ENCODE measurements at places on chromosomes 4 and X. TPM values are rescaled to one million over a fixed set of nuclear protein-coding genes. Genes with fewer than 3 reads are reported as not detected.
A peak's percentile ranks its signal among the peaks of the same experiment; 100 is the strongest.

- DNase-seq = no peak
Measured at GRCh38 chr4:108336076-108336475, 167.3 kb upstream of the LEF1 start.

DNA sequence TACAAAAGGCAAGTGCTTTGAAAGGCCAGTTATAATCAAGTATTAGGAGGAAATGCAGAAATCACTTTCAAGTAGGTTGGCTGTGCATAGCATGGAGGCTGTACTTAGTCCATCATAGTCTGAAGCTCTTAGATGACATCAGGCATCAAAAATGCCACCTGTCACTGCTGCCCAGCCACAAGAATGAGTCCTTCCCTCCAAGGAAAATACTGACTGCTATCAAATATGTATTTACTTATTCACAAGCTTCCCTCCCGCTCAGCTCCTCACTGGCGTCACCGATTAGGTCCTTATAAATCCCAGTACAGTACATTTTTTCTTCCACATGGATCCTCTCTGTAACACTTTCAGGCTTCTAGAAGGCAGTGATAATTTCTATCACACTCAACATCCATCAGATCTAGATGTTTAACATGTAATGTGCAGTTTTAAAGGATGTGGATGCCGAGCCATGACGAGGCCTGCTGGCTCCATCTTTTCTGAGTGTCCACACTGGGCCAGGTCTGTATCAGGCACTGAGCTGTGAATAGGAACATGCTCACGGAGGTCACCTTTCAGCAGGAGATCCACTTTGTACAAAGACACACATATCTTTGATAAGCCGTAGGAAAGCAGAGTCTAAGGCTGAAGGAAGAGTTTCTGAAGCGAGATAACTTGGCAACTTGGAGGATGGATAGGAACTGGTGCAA is 121.9 kb downstream of the PALLD start:
- no peak for DNase-seq

DNA sequence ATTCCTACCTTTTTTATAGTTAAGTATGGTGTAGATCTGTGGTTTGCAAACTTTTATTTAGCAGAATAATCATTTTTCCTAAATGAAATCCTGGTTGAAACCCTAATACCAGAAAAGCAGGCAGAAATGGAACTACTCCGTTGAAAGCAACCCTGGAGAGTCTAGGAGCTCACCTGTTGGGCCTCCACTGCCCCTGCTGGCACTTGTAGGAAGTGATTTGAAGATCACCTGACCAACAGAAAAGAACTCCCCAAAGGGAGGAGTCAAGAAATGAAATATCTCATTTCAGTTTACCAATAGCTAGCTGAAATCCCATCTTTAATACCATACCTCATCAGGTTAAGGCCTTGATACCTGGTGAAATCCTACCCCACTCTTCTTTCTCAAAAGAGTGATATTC is 277.1 kb downstream of the KLHL13 start:
- no peak for DNase-seq

- no peak for DNase-seq
Measured at GRCh38 chr4:139844057-139844456, 178.4 kb downstream of the MGST2 start.

GRCh38 chr4:64784125-64784524 is 374.9 kb upstream of the TECRL start:
- DNase-seq = no peak

- DNase-seq = no peak
Measured at GRCh38 chr4:150329373-150329772, 251.1 kb downstream of the DCLK2 start.

DNA sequence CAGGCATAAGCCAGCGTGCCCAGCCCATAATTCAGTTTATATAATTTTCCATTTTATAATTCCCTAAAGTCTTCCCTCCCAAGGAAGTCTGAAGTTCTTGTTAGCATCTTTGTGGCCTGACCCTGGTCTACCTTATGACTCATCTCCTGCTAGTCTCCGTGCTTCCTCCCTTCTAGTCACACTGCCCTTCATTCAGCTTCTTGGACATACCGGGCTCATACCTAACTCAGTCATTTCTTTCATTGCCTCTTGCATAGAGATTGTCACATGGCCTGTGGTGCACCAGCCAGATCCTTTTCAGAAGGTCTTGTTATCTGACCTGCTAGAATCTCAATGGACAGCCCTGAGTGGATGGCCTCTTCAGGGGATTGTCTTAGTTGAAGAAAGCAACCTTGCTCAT is 22.8 kb upstream of the MAML3 start:
- no peak for DNase-seq

DNA sequence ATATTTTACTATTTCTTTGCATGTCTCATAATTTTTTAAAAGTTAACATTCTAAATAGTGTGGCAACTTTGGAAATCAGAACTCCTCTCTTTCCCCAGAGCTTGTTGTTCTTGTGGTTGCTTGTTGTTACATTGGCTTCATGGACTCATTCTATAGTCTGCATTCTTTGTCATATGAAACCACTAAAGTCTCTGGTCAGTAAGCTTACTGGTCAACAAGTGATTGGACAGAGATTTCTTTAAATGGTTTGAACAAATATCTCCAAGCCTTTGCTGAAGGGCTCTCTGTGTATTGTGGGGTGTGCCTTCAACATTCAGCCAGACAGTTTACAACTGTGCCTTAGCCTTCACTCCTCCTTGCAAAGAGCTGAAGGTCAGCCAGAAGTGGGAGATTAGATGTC is 147.2 kb downstream of the OPHN1 start:
- DNase-seq = no peak

- no peak for DNase-seq
Measured at GRCh38 chr4:174292473-174292872, 8.8 kb downstream of the CEP44 start.

DNA sequence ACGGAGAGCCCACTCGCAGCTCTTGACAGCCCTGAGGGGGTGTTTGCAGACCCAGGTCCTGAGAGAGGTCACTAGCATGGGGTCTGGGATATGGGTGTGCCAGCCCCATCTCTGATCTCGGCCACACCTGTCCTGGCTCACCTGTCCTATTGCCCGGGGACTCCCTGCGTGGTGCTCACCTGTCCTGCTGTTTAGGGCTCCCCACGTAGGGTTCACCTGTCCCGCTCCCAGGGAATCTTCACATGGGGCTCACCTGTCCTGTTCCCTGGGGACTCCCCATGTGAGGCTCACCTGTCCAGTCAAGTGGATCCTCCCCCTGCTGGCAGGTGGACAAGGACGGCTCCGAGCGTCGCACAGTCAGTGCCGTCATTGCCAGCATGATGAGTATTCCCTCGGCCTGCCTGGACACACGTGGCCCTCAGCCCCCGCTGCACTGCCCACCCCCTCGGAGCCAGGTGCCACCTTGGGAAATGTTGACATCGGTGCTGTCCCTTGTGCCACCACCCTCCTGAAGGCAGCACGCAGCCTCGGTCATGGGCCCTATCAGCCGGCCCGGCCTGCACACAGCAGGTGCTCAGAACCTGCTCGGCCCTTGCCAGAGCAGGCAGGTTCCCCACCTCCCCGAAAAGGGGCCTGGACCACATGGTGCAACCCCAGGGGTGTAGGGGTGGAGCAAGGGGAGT is 6.3 kb downstream of the SLC49A3 start:
- DNase-seq = no peak

- DNase-seq = no peak
Measured at GRCh38 chr4:113881256-113881655, 98.2 kb downstream of the ARSJ start.

DNA sequence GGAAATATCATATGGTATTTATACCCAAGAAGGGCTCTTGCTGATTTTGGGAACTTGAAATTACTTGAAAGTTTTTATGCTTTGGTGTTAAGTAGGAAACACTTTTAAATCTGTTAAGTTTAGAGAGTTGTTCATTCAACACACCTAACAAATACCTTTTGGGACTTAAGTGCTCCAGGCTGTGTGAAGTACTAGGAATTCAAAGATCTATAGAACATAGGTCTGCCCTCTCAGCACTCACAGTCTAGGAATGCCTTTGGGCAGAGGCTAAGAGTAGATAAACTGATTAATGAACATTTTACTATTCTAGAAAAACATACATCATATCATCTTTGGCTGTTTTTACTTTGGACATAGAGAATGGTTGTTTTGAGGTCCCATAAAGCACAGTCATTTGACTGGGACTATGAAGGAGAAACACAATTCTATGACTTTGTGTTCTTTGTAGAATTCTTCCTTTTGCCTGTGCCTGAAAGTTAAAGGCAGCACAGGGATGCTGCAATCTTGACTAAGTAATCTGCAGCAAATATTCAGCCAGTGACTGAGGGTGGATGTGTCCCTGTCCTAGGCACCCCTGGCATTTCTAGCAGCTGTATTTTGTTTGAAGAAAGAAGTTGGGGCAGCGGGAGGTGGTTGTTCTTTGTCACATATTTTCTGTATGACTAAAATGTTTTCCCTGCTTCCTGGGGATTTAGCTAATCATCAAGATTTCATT is 8.3 kb downstream of the BMP3 start:
- no peak for DNase-seq

- DNase-seq = no peak
Measured at GRCh38 chr4:103457566-103457965, 259.4 kb upstream of the CENPE start.

GRCh38 chr4:16079046-16079445 is 4.8 kb downstream of the PROM1 start:
- peak; percentile 19 for DNase-seq

- DNase-seq = no peak
Measured at GRCh38 chr4:60992037-60992436, 208.1 kb upstream of the ADGRL3 start.

GRCh38 chr4:82352825-82353366 is 20.9 kb downstream of the HNRNPD start:
- DNase-seq = no peak

DNA sequence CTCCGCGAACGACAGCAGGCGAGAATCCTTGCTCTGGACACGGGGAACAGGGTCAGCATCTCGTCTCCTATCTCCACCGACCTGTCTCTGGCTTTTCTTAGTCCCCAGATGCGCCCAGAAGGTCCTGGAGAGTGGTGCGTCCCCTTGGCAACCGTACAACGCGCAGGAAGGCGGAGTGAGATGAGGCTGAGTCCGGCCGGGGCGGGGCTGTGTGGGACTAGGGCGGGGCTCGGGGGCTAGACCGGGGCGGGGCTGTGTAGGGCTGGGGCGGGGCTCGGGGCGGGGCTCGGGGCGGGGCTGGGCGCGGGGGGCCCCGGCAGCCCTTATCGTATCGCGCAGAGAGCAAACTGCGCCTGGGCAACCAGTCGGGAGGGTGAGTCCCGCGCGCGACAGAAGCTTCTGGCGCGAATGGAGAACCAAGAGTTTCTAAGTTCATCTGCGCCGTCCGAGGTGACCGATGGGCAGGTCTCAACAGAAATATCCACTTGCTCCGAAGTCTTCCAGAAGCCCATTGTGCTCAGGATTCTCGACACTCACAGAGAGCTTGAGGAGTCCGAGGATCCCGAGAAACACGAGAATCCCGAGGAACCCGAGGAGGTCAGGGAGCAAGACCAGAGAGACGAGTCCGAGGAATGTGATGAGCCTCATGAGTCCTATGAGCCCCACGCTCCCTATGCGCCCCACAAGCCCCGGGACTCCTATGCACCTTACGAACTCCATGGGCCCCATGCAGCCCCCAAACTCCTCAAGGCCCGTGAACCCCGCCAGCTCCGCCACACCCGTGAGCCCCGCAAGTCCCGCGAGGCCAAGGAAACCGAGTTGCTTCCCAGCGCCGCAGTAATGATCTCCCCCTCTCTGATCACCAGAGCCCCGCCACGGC is 24.9 kb downstream of the ARL9 start:
- DNase-seq = no peak

- peak; percentile 7 for DNase-seq
Measured at GRCh38 chr4:18366892-18367291, 345.3 kb upstream of the LCORL start.

- no peak for DNase-seq
Measured at GRCh38 chrX:13826770-13827169, 9.9 kb upstream of the GPM6B start.

DNA sequence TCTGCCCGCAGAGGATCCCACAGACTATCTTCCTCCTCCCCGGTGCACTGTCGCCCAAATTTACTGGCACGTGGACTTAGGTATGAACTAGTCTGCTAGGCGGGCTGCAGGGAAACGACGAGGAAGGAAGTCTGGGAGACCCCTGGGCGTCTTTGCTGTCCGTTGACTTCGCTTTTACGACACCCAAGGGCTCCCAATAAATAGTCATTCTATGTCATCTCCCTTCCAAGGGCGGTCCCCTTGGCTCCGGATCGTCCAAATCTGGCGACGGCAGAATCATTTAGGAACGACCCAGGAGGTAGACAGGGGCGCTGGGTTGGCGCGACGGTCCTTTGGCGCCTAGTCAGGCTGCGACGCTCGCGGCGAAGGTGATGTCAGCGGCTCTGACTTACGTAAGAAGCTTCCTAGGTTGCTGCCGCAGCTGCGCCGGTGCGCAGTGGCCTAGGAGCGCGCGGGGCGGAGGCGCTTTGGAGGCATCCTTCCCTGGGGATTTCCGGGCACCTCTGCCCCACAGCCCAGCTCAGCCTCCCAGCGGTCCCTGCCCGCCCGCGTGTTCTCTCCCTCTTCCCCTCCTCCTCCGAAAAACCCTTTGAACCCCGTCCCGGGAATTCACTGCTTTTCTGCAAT is 2.2 kb downstream of the NHS start:
- no peak for DNase-seq

DNA sequence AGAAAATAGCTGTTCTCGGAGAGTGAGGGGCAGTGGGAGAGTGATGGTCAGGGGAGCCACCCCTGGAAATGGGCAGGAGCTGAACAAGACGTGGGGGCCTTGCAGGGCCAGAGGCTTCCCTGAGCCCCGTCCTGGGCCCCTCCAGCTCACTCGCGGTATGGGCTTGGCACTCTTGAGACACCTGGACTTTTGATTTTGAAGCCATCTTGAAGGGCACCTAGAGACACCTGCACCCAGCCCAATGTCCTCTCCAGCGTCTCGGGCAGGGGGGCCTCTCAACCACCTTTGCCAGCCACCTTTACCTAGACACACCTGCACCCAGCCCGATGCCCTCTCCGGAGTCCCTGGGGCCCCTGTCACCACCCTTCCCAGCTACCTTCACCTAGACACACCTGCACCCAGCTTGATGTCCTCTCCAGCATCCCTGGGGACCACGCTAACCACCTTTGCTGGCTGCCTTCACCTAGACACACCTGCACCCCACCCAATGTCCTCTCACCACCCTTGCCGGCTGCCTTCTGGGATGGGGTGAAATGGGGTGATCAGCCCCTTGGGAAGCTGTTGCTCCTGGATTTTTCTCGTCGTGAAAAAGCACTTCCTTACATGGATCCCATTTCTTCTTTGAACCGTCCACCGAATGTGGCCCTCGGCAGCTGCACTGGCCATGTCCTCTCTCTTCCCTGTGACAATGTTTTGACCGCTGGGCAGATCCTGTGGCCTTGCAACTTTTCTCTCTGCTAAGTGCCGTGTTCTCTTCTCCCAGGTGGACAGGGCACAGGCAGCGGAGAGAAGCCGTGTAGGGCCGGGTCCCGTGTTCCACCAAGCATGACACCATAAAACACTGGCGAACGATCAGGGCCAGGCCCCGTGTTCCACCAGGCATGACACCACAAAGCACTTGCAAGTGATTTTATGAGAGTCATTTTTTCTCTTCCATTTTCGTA is 47.5 kb downstream of the CPZ start:
- DNase-seq = no peak

The ESX1 gene
- polyA plus RNA-seq = not detected

The RNF212 gene
- not detected for polyA plus RNA-seq

The SMIM10L2A gene
- not detected for polyA plus RNA-seq

The IL13RA2 gene
- polyA plus RNA-seq = not detected

The SLITRK2 gene
- polyA plus RNA-seq = not detected

The PRRG1 gene
- polyA plus RNA-seq = not detected

The CFP gene
- polyA plus RNA-seq = 3.1 TPM

The PDZD4 gene
- not detected for polyA plus RNA-seq
